ENCODE measurements at places on chromosomes 13 and 19.

DNA sequence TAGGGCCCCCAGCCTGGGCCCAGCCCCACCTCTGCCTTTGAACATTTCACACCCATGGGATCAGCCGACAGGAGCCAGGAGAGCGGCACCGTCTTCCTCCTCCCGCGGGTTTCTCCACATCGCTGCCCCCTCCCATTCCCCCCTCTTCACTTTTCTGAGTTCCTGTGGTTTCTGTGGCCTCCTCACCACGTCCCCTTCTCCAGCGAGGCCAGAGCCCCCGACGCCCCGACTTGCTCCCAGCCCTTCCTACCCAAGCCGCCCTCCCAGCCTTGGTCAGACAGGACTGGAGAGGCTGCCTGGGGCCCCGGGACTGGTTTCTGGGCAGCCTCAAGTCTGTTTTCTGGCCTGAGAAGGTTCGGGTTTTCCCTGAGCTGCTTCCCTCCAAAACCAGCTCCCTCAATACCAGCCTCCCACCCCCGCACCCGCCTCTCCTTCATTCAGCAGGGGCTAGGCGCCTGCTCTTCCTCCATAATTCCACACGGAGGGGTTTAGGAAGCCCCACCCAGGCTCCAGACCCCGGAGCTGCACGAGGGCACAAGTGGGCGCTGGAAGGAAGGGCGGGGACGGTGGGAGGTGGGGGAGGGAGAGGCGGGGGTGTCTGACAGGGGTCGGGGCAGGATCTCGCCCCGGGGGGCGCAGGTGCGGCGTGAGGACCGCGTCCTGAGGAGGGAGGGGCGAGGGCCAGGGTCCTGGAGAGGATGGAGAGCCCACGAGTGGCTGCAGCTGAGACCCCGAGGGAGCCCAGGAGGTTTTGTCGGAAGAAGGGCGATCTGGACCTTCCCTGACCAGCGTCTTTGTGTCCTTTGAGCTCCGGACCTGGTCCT is 4.0 kb upstream of the SIGLEC10 start:
- DNase-seq: no peak

- no peak for DNase-seq
Observed at GRCh38 chr13:95153647-95154412, 147.4 kb downstream of the ABCC4 start.

DNA sequence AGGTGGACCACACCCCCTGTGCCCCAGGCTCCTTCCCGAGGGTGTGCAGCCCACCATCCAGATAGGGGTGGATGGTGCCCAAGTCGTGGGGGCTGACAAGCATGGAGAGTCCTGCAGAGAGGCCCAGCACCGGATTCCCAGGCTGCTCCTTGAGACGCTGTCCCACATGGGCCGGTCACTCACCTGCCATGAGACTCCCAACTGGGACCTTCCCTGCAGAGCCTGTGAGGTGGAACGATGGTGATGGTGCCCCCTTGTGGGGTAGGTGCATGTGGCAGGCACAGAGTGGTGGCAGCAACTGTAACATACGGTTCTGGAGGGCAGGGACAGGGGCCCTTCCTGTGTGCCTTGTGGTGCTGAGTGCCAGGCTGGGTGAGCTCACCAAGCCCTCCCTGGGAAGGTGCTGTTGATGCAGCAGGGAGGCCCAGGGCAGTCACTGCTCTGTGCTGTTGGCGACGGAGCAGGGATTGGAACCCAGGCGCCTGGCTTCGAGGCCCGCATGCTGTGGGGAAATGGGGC is 33.1 kb downstream of the PPP1R37 start:
- DNase-seq: peak; percentile 58

DNA sequence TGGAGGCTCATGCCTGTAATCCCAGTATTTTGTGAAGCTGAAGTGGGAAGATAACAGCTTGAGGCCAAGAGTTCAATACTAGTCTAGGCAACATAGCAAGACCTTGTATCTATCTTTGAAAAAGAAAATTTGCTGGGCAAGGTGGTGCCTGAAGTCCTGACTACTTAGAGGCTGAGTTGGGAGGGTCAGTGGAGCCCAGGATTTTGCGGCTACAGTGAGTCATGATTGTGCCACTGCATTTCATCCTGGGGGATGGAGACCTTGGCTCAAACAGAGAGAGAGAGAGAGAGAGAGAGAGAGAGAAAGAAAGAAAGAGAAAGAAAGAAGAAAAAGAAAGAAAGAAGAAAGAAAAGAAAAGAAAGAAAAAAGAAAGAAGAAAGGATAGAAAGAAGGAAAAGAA is 1872.3 kb upstream of the PCDH20 start:
- no peak for DNase-seq

- DNase-seq: no peak
Observed at GRCh38 chr13:80740071-80740470, 399.1 kb upstream of the SPRY2 start.

- no peak for DNase-seq
Observed at GRCh38 chr13:59643364-59643841, 520.3 kb downstream of the DIAPH3 start.

- peak; percentile 67 for DNase-seq
Observed at GRCh38 chr19:41546386-41546789, 29.6 kb upstream of the CEACAM21 start.

- peak; percentile 58 for DNase-seq
Observed at GRCh38 chr19:41912899-41913537, 15.2 kb downstream of the ERFL start.

GRCh38 chr19:29886586-29886985 is 55.5 kb upstream of the URI1 start:
- DNase-seq: no peak

GRCh38 chr19:44717603-44718002 is 18.7 kb downstream of the CEACAM16 start:
- no peak for DNase-seq

GRCh38 chr13:98879957-98880356 is 97.9 kb downstream of the DOCK9 start:
- DNase-seq: no peak

DNA sequence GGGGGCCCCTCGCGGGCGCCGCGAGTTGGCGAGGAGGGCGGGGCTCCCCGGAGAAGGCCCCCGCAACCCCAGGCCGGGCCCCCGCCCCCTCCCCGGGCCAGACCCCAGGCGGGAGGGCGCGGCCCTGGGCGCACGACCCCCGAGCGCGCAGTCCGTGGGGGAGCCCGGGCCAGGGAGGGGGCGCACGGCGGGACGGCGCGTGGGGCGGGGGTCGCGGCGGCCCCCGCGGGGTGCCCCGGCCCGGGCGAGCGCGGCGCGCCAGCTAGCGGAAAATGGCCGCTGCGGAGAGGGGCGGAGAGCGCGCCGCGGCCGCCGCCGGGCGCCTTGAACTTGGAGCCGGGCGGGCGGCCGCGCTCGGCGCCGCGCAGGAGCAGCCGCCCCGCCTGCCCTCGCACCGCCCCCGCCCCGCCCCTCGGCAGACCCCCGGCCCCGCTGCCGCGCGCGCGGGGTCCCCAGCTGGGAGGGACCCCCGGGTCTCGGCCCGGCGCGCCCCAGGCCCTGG is 6.4 kb upstream of the NFIC start:
- peak; percentile 74 for DNase-seq

GRCh38 chr19:31110336-31110735 is 238.9 kb downstream of the TSHZ3 start:
- DNase-seq: peak; percentile 28

GRCh38 chr13:74040200-74040599 is 94.0 kb downstream of the KLF12 start:
- DNase-seq: peak; percentile 49

DNA sequence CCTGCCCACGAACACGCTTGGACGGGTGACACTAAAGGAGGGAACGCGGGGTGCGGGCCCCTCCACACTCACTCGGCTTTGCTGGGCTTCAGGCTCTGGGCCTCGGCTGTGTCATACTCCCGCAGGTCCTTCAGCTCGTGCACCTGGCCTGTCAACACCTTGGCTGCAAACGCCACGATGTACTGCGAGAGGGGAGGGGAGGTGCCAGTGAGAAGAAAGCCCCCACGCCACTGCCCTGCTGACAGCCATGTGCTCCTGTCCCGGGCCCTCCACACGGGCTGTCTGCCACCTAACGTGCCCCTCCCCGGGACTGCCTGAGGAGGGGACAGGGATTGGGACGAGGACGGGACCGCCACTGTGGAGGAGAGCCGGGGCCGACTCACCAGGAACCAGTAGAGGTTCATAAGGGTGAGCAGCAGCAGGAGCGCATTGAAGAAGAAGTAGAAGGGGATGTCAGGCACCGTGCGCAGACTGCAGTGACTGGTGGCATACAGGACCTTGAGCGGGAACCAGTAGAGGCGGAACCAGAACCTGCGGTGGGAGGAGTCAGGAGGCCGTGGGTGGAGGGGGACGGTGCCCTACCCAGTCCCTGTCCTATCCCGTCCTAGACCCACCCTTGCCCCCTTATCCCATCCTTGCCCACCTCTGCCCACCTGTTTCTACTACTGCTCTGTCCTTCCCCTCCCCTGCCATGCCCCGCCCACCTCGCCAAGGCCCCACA is 16.9 kb downstream of the CERS1 start:
- no peak for DNase-seq

GRCh38 chr13:74129500-74130191 is 4.6 kb downstream of the KLF12 start:
- peak; percentile 59 for DNase-seq

- no peak for DNase-seq
Observed at GRCh38 chr13:40384976-40385857, 281.2 kb downstream of the FOXO1 start.

DNA sequence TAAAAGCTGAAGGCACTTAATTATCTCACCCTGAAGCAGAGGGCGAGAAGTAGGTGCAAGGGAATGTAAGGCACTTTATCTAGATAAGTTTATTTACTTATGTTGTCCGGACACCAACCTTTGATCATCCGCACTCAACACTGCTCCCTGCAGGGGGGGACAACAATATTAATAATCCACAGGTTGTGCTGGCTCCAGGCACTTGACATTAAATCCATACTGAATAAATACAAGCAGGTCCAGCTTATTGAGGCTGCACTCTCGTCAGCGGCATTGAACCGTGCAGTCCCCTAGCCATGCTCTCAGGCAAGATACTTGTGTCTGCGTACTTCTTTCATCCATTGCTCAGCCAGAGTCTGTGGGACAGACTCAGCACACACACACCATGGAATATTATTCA is 374.5 kb upstream of the NBEA start:
- DNase-seq: no peak

DNA sequence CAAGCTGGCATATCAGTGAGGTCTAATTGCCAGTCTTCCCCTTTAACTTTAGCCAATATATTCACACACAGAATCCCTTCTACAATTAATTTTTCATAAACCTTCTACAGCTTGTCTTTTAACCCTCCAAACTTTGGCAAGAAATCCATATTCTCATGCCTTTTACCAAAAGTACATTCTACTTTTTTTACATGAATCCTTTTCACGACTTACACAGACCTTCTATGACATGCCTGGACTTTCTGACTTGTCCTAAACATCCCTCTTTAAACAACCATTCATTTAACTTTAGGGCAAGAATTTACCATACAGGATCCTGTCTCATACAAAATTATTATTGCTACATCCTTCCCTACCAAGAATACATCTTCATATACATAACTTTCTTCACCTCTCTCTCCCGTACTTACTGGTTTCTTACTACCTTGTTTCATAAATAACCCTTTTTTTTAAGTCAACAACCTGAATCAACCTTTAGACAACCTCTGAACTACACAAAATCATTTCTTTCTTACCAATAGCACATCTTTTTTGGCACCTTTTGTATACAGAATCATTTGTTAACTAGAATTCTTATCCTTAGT is 23.5 kb downstream of the ZNF544 start:
- DNase-seq: no peak

- peak; percentile 55 for DNase-seq
Observed at GRCh38 chr19:18611327-18612050, 1.2 kb upstream of the TMEM59L start.

GRCh38 chr19:7521551-7522071 is 813 bp upstream of the MCOLN1 start:
- DNase-seq: no peak

DNA sequence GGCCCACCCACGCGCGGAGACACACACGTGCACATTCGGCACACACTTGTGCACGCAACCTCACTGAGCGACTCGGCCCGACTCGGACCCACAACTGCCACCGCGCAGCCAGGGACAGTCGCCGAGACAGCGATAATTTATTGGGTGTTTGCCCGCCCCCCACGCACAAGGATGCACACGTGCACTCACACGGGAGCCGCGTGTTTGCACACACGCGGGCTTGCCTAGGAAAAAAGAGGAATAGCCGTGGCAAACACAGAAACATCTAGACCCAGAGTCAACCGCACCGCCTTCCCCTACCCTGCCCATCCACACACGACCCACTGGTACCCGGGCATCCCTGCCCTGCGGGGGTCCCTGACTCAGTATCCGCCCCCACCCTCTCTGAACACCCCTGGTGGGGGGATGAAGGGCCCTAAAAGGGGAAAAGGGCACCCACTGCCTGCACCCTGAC is 1.1 kb upstream of the SSBP4 start:
- DNase-seq: peak; percentile 57

DNA sequence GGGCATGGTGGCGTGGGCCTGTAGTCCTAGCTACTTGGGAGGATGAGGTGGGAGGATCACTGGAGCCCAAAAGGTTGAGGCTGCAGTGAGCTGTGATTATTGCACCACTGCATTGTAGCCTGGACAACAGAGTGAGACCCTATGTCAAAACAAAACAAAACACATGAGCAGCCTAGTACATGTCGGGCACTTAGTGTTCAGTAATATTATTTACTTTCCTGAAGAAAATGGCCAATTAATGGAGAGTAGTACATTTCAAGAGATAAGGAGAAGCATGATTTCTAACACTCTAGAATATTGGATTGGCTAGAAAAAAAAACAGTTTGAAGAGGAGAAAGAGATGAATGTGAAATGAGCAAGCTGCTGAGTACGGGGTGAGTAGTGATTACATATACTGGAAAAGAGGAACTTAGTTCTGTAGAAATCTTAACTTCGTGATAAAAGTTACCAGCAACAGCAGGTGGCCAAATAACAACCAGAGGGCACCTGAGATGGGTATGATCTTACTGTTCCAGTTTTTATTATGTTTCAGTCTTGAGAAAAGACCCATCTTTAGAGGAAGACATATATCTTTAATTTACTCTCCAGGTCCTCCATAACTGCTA is 36.2 kb downstream of the SPATA13 start:
- no peak for DNase-seq

DNA sequence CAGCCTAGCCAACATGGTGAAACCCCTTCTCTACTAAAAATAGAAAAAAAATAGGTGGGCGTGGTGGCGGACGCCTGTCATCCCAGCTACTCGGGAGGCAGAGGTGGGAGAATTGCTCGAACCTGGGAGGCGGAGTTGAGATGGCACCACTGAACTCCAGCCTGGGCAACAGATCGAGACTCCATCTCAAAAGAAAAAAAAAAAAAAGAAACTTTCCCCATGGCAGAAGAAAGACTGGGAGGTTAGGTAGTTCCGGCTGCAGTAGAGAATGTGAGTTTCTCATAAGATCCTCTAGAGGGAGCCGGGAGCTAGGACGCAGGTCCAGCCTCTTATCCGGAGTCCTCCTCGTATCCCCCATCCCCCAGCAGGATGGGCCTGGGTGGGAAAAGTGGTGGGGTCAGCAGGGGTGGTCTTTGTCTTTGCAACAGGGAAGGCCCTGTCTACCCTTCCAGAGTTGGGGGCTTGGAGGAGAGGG is 13.2 kb upstream of the CREB3L3 start:
- peak; percentile 70 for DNase-seq

GRCh38 chr13:90300015-90300414 is 1047.5 kb upstream of the MIR17HG start:
- DNase-seq: no peak

GRCh38 chr13:42926555-42926954 is 65.5 kb downstream of the EPSTI1 start:
- no peak for DNase-seq
